ENCODE measurements at places on chromosomes 13 and 19.

GRCh38 chr13:59356607-59357006 is 807.1 kb downstream of the DIAPH3 start:
- no peak for DNase-seq

GRCh38 chr13:97108530-97108900 is 113.6 kb upstream of the MBNL2 start:
- no peak for DNase-seq

DNA sequence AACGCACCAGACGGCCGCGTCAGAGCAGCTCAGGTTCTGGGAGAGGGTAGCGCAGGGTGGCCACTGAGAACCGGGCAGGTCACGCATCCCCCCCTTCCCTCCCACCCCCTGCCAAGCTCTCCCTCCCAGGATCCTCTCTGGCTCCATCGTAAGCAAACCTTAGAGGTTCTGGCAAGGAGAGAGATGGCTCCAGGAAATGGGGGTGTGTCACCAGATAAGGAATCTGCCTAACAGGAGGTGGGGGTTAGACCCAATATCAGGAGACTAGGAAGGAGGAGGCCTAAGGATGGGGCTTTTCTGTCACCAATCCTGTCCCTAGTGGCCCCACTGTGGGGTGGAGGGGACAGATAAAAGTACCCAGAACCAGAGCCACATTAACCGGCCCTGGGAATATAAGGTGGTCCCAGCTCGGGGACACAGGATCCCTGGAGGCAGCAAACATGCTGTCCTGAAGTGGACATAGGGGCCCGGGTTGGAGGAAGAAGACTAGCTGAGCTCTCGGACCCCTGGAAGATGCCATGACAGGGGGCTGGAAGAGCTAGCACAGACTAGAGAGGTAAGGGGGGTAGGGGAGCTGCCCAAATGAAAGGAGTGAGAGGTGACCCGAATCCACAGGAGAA is 1.9 kb downstream of the PPP1R12C start:
- DNase-seq: peak; percentile 16

- no peak for DNase-seq
Measured at GRCh38 chr13:31334547-31334946, 134.8 kb downstream of the B3GLCT start.

GRCh38 chr19:48344892-48345291 is 18.8 kb downstream of the TMEM143 start:
- DNase-seq: no peak

- DNase-seq: no peak
Measured at GRCh38 chr13:35512271-35512920, 35.9 kb upstream of the MAB21L1 start.

DNA sequence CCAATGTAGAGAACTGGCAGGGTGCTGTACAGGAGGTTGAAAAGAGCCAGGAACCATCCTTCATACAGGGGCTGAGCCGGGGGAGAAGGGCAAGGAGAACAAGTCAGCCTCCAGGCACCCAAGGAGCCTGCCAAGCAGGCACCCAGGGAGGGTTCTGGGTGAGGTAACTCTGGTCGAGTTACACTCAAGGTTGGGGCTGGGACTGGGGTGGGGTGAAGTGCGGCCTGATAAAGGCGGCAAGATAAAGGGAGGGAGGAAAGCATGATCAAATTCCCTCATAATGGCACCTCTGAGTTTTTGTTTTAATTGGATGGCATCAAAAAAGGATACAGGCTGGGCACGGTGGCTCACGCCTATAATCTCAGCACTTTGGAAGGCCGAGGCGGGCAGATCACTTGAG is 25.0 kb downstream of the ATP8B3 start:
- DNase-seq: no peak

DNA sequence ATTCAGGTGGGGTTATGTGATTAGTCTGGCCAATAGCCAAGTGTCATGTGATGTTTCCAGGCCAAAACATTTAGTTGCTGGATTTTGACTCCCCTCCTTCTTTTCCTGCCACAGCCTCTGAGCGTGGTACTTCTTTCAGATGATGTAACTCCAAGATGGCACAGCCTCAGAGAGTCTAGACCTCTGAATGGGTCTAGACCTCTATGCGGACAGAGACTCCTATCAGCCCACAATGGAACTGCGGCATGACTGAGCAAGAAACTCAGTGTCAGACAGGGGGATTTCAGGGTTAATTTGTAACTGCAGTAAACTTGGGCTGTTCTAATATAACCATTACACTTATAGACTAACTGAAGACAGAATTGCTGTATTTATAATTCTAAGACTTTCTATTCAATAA is 42.6 kb upstream of the ZDHHC20 start:
- DNase-seq: no peak

DNA sequence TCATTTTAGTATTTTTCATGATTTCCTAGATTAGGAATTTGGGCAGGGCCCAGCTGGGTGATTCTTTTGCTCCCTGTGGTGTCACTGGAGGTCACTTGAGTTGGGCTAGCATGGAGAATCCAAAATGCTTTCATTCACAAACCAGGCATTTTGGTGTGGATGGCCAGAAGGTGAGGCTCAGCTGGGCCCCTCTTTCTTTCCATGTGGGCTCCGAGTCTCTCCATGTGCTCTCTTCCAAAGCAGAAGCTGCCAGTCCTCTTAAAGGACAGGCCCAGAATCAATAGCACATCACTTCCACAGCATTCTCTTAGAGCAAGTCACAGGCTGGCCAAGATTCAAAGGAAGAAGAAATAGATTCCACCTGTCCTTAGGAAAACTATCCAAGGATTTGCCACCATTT is 21.8 kb upstream of the IGLON5 start:
- no peak for DNase-seq

DNA sequence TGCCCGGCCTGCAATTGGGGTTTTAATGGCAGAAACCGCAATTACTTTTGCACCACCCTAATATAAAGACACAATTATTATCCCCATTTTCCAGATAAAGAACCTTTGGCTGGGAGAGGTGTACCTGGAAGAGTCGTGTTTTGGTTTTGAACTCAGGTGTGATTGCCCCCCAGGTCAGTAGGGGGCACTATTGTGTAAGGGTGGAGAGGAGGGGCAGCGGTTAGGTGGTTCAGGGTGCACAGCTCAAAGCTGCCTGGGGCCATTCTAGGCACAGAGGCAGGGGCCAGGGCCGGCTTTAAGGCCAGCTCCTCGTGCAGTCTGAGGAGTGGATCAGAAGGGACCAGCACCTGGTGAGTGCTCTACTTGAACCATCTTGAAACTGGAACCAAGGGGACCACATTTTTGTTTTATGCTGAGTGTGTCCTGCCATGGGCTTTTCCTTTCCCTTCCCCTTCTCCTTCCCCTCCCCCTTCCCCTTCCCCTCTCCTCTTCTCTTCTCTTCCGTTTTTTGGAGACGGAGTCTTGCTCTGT is 5.8 kb upstream of the FCGRT start:
- peak; percentile 82 for DNase-seq

DNA sequence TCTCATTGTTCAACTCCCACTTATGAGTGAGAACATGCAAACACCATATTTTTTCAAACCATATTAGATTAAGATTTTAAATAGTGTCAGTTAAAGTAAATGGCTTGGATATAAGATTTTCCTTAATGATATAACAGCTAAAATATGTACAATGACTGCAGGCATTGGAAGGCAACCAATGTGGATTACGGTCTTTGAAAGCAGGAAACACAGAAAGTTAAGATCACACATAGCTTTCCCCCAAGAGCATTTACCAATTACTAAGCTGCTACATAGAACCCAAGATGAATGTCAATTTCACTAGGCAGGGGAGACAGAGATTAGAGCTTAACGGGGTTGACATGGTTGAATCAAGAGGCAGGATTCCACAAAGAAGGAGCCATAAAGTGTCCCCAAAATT is 173.2 kb upstream of the TRPC4 start:
- no peak for DNase-seq

- DNase-seq: no peak
Measured at GRCh38 chr13:23600100-23600499, 29.9 kb downstream of the TNFRSF19 start.

DNA sequence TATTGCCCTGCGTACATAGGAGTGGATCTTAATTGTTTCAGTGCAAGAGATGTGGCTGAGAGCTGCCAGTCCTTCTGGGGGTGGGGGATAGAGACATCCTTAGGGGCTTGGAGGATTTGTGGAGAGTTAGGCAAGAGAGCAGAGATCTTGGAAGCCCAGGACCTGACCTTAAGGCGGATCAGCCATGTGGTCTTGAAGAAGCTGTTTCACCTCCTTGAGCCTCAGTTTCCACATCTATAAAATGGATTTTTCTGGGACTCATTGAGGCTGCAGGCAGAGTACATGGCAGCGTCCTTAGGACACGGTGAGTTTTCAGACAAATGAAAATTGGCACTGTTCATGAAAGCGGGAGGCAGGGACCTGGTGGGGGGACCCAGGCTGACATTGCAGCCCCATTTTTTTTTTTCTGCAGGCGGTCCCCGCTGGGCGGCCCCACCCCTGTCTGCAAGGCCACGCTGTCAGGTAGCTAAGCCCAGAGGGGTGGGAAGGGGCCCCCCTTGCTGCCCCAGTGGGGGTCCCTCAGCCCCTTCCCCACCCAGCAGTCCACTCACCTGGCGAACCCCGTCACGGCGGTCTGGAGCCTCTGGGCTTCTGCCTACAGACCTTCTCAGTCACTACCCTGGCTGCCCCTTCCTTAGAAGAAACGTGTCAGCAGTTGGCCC is 30.0 kb downstream of the PDE4A start:
- no peak for DNase-seq

- no peak for DNase-seq
Measured at GRCh38 chr13:69389899-69390298, 717.7 kb upstream of the ATXN8OS start.

Data from CD4-positive, alpha-beta T cell treated with Interleukin-4 for 1 hour (primary cell).